A549 (cell line): ENCODE measurements at places on chromosomes 2 and 18. TPM values are rescaled to one million over a fixed set of nuclear protein-coding genes. Genes with fewer than 3 reads are reported as not detected.

RESP18 gene
- not detected in 3 replicates for polyA plus RNA-seq

NPAS2 gene
- polyA plus RNA-seq = 27.5 to 31.5 TPM (median 31.4 TPM) in 3 replicates

SPHKAP gene
- polyA plus RNA-seq = not detected in 3 replicates

RNPEPL1 gene
- 23.7 to 26.4 TPM (median 26.3 TPM) in 3 replicates for polyA plus RNA-seq

SLC38A11 gene
- polyA plus RNA-seq = 0.05 to 0.11 TPM (median 0.07 TPM) in 3 replicates

POLR1A gene
- 51.1 to 55.7 TPM (median 52.6 TPM) in 3 replicates for polyA plus RNA-seq

B3GNT7 gene
- 0.71 to 1.3 TPM (median 0.96 TPM) in 3 replicates for polyA plus RNA-seq

AMER3 gene
- not detected in 3 replicates for polyA plus RNA-seq

ANO7 gene
- 2.0 to 3.0 TPM (median 2.7 TPM) in 3 replicates for polyA plus RNA-seq

SKOR2 gene
- polyA plus RNA-seq = not detected in 3 replicates

CHRND gene
- polyA plus RNA-seq = not detected in 3 replicates

RGPD4 gene
- 0.01 to 0.03 TPM (median 0.01 TPM) in 3 replicates for polyA plus RNA-seq

GREB1L gene
- 1.00 to 1.4 TPM (median 1.1 TPM) in 3 replicates for polyA plus RNA-seq

ST8SIA5 gene
- polyA plus RNA-seq = not detected in 3 replicates

IL36RN gene
- not detected in 3 replicates for polyA plus RNA-seq

APLF gene
- polyA plus RNA-seq = 1.5 to 1.8 TPM (median 1.5 TPM) in 3 replicates

PLEKHH2 gene
- polyA plus RNA-seq = 0.68 to 0.92 TPM (median 0.90 TPM) in 3 replicates

HADHA gene
- 122 to 123 TPM (median 122 TPM) in 3 replicates for polyA plus RNA-seq

RSAD2 gene
- polyA plus RNA-seq = 0.03 to 0.04 TPM in 2 of 3 replicates, not detected in the other

GAREM2 gene
- polyA plus RNA-seq = 4.5 to 5.9 TPM (median 5.6 TPM) in 3 replicates

SCG2 gene
- 0.42 to 0.84 TPM (median 0.76 TPM) in 3 replicates for polyA plus RNA-seq

AGBL5 gene
- polyA plus RNA-seq = 25.5 to 28.3 TPM (median 26.1 TPM) in 3 replicates

NDC80 gene
- polyA plus RNA-seq = 11.1 to 13.0 TPM (median 11.7 TPM) in 3 replicates

FAM237A gene
- polyA plus RNA-seq = not detected in 3 replicates

ALPG gene
- polyA plus RNA-seq = 0.04 to 0.07 TPM in 2 of 3 replicates, not detected in the other

ANKRD44 gene
- 0.97 to 1.6 TPM (median 1.6 TPM) in 3 replicates for polyA plus RNA-seq

CLEC4F gene
- polyA plus RNA-seq = not detected in 3 replicates

GFPT1 gene
- 23.2 to 24.4 TPM (median 24.0 TPM) in 3 replicates for polyA plus RNA-seq

CCDC178 gene
- not detected in 3 replicates for polyA plus RNA-seq

FBXO48 gene
- 0.72 to 0.81 TPM (median 0.74 TPM) in 3 replicates for polyA plus RNA-seq

ATOH8 gene
- 11.1 to 20.7 TPM (median 20.0 TPM) in 3 replicates for polyA plus RNA-seq

CXCR1 gene
- not detected in 3 replicates for polyA plus RNA-seq

SLC39A6 gene
- 49.1 to 50.8 TPM (median 50.5 TPM) in 3 replicates for polyA plus RNA-seq
